Breast epithelium (tissue), 4 donors: ENCODE measurements at places on chromosomes 5 and 9.

GRCh38 chr5:175035882-175036533 lies 311.6 kb downstream of the MSX2 start:
- no peaks in the 10 kb centered on the region for H3K27me3 ChIP-seq
- no peak overlapping the region for H3K4me3 ChIP-seq
- no peaks in the 10 kb centered on the region for H3K4me1 ChIP-seq
- DNase-seq = no peak

- H3K27ac ChIP-seq = no peak overlapping the region
- no peak overlapping the region for H3K4me3 ChIP-seq
- no peaks in the 10 kb centered on the region for H3K4me1 ChIP-seq
- no peak for DNase-seq
Measured at GRCh38 chr5:96330530-96331140, 102.4 kb downstream of the PCSK1 start.

DNA sequence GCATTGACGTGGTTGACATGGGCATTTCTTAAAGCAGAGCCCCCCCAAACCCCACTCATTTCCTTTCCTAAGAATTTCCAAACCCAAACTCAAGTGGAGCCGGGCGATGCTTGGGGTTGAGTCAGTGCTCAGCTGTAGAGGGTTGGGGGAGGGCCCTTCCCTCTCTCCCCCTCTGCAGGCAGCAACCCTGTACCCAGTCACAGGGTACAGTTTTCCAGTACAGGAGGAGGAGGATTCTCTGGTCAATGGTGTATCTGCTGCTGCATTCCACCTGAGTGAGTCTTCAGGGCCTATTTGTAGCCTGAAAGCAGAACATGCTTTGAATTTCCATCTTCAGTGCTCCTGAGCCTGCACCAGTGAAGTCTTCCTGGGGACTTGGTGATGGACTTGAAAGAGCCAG lies 55.8 kb downstream of the ENTREP1 start:
- H3K4me1 ChIP-seq = peaks cover 4% of the 10 kb centered on the region
- H3K27ac ChIP-seq = no peak overlapping the region
- H3K27me3 ChIP-seq = no peaks in the 10 kb centered on the region
- no peaks in the 10 kb centered on the region for H3K36me3 ChIP-seq
- DNase-seq = no peak
- H3K4me3 ChIP-seq = no peak overlapping the region

DNA sequence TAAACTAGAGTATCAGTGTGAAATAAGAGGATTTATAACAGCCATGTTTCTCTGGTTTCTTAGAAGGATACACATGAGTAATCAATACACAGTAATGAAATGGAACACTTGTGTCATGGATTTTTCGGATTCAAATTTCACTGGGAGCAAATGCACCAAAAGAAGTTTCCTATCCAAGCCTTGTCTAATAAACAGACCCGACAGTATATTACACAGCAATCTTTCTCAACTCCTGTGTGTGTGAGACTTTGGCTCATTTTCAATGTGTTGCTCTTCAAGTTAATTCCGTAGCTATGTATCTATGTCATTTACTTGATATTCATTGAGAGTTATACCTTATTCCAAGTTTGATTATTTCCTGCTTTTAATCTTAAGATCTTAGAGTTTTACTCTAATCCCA lies 930.2 kb downstream of the MAT2B start:
- no peaks in the 10 kb centered on the region for H3K36me3 ChIP-seq
- DNase-seq = no peak
- H3K4me3 ChIP-seq = no peak overlapping the region
- no peak overlapping the region for H3K27ac ChIP-seq

DNA sequence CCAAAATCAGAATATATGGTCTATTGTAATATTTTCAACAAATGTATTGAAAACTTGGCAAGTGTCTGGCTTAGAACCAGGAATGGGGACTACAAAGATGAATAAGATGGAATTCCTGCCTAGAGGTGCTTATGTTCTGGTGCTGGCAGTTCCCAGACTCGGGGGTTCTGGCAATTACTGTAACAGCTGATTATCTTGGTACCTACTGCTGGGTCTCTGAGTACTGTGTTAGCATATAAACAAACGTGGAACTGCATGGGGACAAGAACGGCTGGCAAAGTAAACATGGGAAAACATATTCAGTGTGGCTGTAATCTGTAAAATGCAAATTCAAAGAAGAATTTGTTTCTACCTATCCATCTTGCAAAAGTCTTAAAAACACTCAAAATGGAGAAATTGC lies 89.9 kb downstream of the SLC24A2 start:
- no peak for DNase-seq
- no peaks in the 10 kb centered on the region for H3K4me1 ChIP-seq
- H3K4me3 ChIP-seq = no peak overlapping the region
- H3K27ac ChIP-seq = no peak overlapping the region

DNA sequence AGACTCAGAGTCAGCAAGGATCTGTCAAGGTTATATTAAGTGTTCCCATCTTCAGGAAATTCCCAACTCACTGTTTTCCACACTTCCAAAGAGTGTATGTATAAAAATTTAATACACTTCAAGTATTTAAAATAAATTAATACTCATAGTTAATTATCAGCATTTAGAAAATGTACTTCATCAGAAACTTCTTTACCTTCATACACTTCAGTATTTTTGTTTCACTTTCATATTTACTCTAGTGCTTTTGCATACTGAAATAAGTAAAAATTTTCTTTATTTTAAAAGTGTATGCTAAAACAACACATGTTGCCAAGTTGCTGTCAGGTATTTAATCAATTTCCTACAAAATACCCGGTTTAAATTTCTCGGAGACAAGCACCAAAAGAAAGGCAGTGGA lies 16.5 kb downstream of the RICTOR start:
- H3K36me3 ChIP-seq = no peaks in the 10 kb centered on the region
- no peaks in the 10 kb centered on the region for H3K4me1 ChIP-seq
- no peaks in the 10 kb centered on the region for H3K27me3 ChIP-seq
- H3K4me3 ChIP-seq = peak overlapping the region; percentile 24
- no peak overlapping the region for H3K27ac ChIP-seq
- no peak for DNase-seq

DNA sequence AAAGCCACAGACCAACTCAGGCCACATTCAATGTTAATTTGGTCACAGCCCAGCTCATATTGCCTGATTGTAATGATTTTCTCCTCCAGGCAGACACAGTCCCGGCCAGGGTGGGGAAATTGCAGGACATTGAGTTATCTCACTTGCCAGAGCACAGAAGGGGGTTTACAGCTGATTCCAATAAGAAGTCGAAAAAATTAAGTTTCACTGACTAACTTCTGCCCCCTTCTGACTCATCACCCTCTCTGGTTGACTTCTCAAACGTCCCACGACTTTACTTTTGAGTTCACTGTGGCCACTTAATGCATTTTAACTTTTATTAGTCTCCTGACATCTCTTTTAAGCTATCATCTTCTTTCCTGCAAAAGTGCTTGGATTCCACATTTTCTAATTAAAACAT lies 321.4 kb upstream of the WWC1 start:
- no peaks in the 10 kb centered on the region for H3K4me1 ChIP-seq
- H3K4me3 ChIP-seq = no peak overlapping the region
- no peak for DNase-seq

- no peaks in the 10 kb centered on the region for H3K4me1 ChIP-seq
- no peaks in the 10 kb centered on the region for H3K27me3 ChIP-seq
- no peak overlapping the region for H3K4me3 ChIP-seq
- H3K27ac ChIP-seq = no peak overlapping the region
- no peaks in the 10 kb centered on the region for H3K36me3 ChIP-seq
- DNase-seq = no peak
Measured at GRCh38 chr5:94849324-94849723, 230.9 kb downstream of the SLF1 start.
